NCI-H2171 treated with DMSO at 0.1 percent for 48 hours (cell line): ENCODE measurements at places on chromosomes 5 and 9.
A peak's percentile ranks its signal among the peaks of the same experiment; 100 is the strongest.

DNA sequence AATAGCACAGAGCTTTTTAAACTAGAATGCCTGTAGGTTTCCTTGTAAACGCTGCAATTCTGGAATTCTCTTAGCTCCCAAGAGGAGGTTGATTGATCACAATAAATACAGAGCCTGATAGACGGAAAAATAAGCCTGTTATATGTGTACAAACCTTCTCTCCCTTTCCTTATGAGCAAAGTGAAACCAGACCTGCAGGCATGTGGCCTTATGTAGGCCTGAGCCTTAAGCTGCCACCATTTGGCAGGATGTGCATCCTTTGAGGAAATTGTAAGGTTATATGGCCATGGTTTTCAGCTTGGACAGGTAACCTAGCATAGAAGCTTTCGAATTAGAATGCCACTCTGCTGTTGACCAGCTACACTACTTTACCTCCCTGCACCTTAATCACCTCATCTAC, 49.1 kb downstream of the PRKACG start:
- DNase-seq: no peak

DNA sequence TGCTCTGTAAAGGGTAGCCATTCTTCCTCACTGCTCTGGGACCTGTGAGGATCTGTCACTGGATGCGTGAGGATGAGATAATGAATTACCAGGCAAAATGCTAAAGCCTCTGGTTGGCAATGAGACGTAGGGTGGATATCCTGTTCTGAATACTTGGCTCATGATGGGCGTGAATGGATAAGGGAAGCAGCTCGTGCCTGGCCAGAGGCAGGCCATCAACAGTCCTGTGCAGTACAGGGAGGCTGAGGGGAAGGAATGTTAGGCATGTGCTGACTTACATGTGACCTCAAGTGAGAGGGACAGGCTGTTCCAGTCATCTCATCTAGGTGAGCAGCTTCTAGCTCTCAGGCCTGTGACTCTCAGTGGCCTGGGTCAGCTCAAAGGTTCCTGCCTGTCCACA, 172.8 kb downstream of the CARTPT start:
- no peak for DNase-seq

DNA sequence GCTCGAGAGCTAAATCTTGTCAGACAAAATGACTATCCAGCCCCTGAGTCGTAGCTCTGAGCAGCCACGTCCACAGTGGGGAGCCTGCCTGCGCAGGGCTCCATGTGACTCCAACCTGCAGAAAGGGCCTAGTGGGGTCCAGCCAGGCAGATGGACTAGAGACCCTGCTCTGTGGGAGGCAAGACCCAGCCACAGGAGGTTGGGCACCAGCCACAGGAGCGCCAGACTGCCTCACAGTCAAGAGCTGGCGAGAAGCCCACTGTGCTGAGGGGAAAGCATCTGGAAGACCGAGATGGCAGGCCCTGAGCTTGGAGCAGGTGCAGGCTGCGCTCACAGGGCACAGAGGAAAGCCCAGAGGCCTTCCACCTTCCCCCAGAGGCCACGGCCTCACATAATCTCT, 61.4 kb downstream of the C5orf15 start:
- DNase-seq: peak; percentile 77

DNA sequence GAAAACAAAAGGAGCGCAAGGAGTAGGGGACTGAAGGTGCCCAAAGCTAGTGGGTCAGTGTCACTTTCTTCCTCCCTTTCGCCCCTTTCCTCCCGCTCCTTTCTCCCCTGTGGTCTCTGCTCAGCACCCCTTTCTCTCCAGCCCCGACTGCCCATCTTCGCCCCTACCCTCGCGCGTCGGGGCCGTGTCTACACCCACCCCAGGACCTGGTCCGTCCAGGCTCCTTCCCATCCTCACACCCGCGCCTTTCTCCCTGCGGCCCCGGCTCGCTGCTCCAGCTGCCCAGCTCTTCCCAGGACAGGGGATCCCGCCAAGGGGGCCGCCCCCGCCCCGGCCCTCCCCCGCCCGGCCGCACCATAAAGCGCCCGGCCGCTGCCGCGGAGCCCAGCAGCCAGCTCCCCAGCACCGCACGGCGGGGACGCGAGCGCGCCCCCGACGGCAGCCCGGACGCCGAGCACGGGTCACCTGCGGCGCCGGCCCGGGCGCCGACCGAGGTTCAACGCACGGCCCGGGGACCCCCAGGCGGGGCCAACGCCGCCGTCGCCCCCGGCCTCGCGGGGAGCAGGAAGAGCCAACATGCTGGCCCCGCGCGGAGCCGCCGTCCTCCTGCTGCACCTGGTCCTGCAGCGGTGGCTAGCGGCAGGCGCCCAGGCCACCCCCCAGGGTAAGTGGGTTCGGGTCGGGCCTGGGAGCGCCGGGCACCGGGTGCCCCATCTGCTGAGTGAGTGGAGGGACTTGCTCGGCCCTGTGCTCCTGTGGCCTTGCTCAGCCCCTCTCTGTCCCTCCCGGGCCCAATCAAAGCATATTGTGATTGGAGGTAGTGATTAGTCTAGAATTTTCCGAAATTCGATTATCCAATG, at the start of gene THBS4:
Gene THBS4, plus strand, starts transcription at position 387 of the 860 bp plus-strand sequence. Its CDS starts 190 bp downstream, at position 577.
- no peak for DNase-seq

DNA sequence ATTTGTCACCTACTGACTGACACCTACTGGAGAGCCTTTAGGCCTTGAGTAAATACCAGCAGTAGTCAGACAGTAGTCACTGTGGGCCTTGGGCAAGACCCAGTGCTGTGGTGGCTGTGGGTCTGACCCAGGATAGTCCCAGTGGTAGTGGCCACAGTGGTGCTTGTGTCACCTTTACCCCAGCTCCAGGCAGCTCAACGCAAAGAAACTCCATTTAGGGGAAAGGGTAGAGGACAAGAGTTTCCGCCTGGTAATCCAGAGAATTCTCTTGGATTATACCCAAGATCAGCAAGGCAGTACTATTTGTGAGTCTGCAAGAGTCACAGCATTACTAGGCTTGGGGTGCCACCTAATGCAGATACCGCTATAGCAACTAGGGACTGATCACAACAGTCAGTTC, 28.9 kb downstream of the CERT1 start:
- DNase-seq: no peak

GRCh38 chr9:120622790-120623189, 42.8 kb upstream of the CDK5RAP2 start:
- DNase-seq: no peak

GRCh38 chr9:32606811-32607210, 28.7 kb downstream of the TAF1L start:
- no peak for DNase-seq

DNA sequence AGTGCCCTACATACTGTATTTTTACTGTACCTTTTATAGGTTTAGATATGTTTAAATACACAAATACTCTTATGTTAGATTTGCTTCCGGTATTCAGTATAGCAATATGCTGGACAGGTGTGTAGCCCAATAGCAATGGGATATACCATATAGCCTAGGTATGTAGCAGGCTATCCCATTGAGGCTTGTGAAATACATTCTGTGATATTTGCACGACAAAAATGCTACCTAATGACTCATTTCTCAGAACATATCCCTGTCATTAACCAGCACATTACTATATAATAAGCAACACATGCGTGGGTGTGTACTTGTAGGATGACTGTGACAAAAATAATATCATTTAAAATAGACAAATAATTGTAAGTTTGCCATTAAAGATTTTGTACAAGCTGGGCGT, 208.8 kb downstream of the MRPS30 start:
- no peak for DNase-seq

GRCh38 chr5:150105928-150106615, 19.7 kb upstream of the CSF1R start:
- DNase-seq: no peak

DNA sequence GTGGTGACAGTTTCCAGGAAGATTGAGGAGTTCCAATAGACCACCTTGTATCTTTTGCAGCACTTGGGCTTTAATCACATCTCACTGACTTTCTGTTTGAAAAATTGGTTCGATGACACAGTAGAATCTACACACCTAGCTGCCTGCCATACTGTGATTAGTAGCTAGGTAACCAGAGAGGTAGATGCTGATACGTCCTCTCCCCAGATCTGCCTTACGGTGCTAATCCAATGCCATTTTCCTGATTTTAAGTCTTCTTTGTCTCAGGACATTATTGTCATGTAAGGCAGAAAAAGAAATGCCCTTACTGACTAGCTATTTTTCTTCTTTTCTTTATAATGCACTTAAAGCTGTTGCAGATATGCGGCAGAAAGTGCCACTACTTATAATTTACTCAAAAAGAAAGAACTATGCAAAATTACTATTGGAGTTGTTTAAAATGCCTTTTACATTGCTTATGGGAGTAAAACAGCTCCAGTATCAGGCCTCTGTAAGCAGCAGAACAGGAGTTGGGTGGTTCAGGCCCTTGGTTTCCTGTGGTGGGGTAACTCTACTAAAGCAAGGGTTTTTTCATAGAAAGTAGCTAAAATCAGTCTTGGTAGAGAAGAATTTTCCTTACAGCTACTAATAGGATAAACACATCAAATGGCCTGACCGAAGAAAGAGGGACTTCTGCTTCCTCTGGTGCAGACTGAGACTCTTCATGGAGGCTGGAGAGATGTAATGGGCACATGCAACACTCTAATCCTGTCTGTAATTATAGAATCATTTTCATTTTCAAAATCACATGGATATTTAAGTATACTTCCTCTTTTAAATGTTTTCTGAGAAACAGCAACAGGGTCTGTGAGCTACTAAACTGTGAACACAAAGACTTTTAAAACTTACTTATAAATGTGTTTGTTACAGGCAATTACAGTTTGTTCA, 177.2 kb downstream of the MAPKAP1 start:
- DNase-seq: no peak

- DNase-seq: peak; percentile 18
These were observed 69.4 kb upstream of the SPATA31D4 start for GRCh38 chr9:81858657-81859430.

DNA sequence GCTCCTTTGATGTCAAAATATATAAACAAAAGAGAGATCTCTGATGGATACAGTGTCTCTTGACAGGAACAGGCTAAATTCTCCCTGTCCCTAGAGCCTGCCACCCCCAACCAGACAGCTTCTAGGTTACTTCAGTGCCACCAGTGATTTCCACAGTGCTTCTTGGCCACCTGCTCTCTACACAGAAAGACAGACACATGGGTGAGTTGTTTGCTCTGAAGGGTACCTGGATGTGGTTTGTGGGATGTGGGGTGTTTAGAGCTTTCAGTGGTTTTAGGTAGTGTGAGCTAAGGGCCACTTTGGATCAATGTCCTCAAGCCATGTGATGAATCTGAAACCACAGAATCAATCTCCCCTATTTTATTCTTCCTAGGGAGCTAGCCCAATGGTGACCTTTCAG, 125.4 kb downstream of the ANKRD18B start:
- no peak for DNase-seq

DNA sequence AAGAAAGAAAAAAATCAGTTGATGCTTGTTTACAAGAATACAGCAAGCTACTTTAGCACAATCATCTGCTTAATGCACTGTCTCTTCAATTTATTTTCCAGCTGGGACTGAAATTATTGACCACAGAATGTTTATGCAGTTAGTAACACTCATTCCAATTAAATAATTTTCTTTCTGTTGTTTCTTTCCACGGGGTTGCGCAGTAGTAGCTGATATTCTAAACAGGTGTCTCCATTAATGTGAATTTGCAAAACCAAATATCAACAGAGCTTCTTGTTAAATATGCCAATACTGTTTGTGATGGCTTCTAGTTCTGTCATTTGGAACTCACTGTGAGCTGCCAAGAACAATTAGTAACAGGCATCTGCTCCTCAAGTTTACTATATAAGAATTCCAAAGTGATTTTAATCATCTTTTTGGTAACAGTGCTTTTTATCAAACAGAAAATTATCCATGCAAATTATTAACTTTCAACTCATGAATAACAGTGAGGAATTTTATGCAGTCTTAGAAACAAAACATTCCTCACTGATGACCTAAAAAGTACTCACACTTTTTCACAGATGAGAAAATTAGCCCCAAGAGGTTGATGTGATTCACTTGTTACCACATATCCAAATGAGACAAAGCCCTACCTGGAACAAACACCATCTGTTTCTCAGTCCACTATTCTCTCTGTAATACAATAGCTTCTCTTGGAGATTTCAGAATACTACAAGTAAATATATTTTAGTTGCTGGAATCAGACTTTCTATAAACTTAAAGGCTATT, 567.6 kb upstream of the RGMB start:
- peak; percentile 68 for DNase-seq

DNA sequence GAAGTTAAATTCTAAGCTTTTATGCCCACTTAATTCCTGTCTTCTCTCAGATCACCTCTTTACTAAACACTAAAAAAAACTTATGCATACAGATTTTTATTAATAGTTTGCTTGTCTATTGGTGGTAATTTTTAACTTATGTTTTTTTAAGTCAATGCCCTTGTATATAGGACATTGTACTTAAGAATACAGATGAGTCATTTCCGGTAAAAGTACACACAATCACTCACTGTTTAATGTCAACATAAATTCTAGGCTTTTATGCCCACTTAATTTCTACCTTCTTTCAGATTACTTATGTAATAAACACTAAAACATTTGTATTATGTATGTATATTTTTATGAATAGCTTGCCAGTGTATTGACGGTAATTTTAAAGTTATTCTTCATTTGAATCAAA, 872.8 kb upstream of the CDH9 start:
- no peak for DNase-seq

- DNase-seq: no peak
These were observed 115.7 kb downstream of the NFIB start for GRCh38 chr9:14198047-14198840.
